Hematopoietic multipotent progenitor cell (in vitro differentiated cells): ENCODE measurements at places on chromosomes 4 and X.

- DNase-seq, result no peak
These were observed 431.9 kb downstream of the SPOCK3 start for GRCh38 chr4:166802346-166802745.

- no peak for DNase-seq
These were observed 16.0 kb downstream of the XG start for GRCh38 chrX:2767631-2768455.

GRCh38 chr4:75633846-75634245, 3.5 kb upstream of the CDKL2 start:
- no peak for DNase-seq

DNA sequence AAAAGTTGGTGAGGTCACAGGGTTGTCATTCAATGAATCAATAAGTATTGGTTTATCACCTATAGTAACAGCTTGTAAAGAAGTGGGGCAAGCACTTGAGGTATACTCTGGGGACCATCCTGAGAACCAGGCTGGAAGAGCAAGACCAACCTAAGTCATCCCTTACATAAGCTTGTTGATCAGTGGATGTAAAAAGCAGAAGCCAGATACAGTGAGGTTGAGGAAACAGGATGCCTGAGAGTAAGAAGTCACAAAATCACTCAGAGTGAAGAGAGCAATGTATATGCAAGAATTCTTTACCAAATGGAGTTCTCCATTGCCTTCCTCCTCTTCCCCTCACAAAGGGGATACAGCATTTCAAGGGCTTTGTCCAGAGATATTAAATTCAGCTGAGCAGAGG, 76.3 kb upstream of the PACRGL start:
- no peak for DNase-seq

GRCh38 chrX:46576458-46576857, 2.9 kb downstream of the CHST7 start:
- DNase-seq, result no peak

- DNase-seq, result peak; percentile 92
These were observed 9.1 kb downstream of the WFS1 start for GRCh38 chr4:6278801-6279197.

GRCh38 chr4:10184041-10184440, 67.4 kb upstream of the WDR1 start:
- no peak for DNase-seq

DNA sequence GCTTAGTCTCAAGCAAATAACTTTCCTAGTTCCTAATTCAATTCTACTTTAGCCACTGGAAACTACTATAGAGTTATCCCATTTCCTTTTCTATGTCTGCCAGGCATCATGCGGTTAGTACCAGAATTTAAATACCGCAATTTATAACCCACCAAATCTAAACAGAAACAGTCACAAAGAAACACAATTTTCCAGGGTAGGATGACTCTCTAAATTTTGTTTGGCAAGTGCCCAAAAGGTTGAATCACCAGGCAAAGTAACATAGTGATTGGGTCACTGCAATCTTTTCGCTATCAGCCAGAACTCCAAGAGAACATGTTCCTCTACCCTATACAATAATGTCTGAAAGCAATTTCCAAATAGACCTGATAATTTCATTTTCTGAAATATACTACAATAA, 240.2 kb upstream of the GRIA3 start:
- no peak for DNase-seq

DNA sequence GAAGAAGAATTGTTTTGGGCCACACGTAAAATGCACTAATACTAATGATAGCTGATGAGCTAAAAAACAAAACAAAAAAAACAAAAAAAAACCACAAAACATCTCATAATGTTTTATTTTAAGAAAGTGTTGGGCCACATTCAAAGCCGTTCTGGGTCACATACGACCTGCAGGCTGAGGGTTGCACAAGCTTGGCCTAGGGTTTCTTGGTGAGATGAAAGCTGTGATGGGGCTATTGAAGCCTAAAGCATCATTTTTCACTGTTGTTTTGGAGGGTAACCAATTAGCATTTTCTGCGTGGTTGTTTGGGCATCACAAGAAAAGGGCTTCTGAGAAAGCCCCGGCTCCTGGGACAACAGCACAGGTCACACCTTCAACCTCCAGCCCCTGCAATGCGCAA, 42.5 kb upstream of the ZNF157 start:
- no peak for DNase-seq

DNA sequence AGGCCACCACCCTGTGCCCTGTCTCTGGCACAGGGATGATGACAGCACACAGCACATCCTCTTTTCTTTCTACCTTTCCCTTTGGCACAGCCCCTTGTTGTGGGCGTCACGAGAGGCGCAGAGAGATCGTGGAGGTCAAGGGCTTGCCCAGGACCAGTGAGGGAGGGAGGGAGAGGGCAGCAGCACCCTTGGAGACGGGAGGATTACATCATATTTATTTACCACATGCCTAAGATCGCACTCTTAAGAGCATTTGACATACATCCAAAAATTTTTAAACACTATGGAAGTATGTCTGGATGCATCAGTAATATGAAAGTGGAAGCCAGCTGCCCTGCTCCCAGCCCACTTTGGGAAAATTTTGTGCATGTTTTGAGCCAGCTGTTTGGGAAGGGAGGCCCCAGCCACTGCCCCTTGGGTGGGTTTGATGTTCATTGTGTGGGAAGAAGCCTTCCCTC, 12.7 kb downstream of the WFS1 start:
- no peak for DNase-seq

GRCh38 chrX:32867781-32868523, 343.4 kb downstream of the DMD start:
- no peak for DNase-seq

DNA sequence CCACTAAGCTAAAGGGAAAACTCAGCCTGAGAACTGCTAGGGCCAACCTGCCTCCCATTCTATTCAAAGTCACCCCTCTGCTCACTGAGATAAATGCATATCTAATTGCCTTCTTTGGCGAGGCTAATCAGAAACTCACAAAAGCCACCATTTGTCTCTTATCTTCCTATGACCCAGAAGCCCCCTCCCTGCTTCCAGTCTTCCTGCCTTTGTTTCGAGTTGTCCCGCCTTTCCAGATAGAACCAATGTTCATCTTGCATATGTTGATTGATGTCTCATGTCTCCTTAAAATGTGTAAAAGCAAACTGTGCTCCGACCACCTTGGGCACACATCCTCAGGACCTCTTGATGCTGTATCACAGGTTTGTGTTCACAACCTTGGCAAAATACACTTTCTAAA, 459.8 kb downstream of the FSTL5 start:
- no peak for DNase-seq

GRCh38 chr4:77994194-77994721, 62.9 kb upstream of the FRAS1 start:
- peak; percentile 78 for DNase-seq

DNA sequence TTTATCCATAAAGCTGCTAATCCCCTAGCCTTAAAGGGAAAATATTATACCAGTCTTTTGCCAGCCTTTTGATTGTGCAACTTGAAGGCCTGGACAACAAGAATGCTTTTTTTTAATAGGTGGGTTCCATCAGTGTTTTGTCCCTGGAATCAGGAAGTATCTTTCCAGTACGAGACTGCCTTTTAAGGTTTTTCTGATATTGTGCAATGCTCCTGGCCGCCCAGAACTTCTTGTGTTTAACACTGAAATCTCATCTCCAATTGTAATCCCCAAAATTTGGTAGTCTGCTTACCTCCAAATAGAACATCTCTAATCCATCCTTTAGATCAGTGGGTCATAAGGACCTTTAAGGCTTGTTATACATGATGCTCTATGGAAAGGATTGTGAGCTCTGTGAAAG, 256.7 kb downstream of the NAF1 start:
- DNase-seq, result no peak

DNA sequence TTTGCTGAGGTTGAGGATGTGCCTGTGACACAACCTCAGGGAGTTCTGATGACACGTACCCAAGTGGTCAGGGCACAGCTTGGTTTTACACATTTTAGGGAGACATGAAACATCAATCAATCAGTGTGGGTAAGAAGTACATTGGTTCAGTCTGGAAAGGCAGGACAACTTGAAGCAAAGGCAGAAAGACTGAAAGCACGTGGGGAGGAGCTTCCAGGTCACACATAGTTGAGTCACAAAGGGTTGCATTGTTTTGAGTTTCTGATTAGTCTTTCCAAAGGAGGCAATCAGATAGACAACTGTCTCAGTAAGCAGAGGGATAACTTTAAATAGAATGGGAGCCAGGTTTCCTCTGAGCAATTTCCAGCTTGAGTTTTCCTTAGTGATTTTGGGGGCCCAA, 1910.0 kb upstream of the AGA start:
- DNase-seq, result no peak

DNA sequence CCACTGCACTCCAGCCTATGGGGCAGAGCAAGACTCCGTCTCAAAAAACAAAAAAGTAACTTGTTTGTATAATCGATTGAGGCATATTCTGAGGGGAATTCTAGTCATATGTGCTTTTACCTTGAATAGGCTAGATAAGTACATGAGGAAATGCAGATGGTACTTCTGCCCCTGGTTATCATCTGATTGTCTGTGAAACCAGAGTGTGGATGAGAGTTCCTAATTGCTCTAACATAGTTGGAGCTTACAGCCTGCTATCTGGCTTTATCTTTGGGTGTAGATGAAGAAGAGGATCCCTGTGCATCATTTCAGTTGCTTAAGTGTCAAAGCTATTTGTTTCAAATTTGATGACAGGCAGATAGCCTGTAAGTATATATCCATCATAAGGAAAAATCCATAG, 205.1 kb downstream of the RAPGEF2 start:
- DNase-seq, result no peak

DNA sequence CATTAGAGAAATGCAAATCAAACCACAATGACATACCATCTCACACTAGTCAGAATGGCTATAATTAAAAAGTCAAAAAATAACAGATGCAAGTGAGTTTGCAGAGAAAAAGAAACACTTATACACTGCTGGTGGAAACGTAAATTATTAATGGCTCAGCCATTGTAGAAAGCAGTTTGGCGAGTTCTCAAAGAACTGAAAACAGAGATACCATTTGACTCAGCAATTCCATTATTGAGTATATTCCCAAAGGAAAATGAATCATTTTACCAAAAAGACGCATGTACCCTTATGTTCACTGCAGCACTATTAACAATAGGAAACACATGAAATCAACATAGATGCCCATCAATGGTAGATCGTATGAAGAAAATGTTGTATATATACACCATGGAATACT, 75.0 kb downstream of the NAA11 start:
- no peak for DNase-seq

GRCh38 chr4:101184668-101185067, 162.7 kb downstream of the PPP3CA start:
- DNase-seq, result no peak

- DNase-seq, result no peak
These were observed 1535.9 kb upstream of the IGFBP7 start for GRCh38 chr4:58646126-58646525.

DNA sequence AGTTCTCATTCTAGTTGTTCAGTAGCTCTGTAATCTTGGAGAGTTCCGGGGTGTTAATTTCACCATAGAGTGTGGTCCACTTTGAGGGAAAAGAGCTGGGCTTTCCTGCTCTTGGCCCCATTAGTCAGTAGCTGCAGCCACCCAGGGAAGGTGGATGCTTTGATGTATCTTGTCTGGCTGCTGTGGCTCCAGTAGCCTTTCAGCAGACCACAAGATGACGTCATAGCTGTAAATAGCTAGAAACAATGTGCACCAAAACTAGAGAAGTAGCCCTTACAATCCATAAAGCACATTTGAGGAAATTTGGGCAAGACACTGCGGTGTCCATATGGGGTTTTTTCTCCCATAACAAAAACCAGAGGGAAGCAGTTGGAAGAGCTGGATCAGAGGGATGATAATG, 32.9 kb upstream of the PRPS2 start:
- DNase-seq, result no peak

GRCh38 chrX:39356119-39356807, 555.0 kb downstream of the MID1IP1 start:
- DNase-seq, result no peak

DNA sequence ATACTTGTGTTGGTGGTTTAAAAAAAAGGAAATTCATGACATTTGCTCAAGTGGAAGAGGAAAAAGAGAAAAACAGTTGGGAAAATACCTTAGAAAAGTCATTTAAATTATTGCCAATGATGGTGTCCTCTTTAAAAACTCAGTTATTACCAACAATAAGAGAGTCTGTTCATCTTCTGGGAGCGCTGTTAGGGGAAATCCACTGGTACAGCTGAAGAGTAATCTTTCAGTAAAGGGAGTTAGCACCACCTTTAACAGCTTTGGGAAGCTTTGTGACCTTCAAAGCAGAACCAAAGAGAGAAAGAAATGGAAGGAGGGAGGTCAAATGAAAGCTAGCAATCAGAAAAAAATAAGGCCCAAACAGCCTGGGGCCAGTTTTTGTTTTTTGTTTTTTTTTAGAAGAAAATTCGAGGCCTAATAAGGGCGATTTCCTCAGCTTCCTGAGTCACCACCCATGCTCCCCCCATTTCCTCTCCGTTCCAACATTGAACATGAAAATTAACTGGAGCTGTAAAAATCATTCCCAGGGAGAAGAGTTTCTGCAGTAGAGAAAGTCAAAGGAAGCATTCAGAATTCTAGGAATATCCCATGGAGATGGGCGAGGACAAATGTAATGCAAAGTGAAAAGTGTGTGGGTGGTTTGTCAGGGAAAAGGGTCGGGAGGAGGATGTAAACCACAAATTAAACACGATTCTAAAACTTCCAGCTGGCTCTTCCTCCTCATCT, 115.1 kb downstream of the SH3KBP1 start:
- DNase-seq, result no peak

GRCh38 chrX:45322382-45322781, 121.7 kb upstream of the DIPK2B start:
- DNase-seq, result peak; percentile 68

DNA sequence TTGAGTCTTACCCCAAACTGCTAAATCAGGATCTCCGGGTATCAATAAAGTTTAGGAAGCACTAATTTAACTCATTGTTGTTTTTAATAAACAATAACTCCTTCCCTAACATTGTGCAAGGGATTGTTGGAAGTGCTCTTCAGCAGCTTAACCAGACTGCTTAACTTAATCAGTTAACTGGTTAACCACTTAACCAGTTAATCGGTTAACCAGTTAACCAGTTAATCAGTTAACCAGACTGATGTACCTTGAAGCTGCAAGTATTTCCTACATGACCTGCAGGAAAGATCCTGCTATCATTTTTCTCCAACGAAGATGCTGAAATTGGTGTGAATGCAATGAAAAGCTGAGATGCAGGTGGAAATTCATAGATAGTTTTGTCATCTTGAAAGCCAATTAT, 40.1 kb upstream of the AP1S2 start:
- no peak for DNase-seq

GRCh38 chrX:29869837-29870236, 345.5 kb upstream of the MAGEB2 start:
- no peak for DNase-seq

DNA sequence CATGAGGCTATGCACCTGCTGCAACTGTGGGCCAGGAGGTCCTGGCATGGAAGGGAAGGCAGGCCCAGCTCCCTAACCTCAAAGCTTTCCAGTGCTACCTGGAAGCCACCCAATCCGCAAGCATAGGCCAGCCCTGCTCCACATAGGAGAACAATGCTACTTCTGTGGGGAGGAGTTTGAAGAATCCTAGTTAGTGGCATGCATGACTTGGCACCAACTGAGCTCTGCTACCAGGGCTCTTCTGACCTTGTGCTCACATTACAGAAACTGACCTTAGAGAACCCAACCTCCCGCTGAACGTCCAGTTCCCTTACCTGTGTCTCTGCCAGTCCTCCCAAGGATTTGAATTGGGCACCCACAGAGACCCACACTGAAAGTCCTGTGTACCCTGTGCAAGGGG, 58.8 kb downstream of the USP46 start:
- DNase-seq, result no peak

GRCh38 chrX:56600141-56600540, 36.7 kb downstream of the UBQLN2 start:
- no peak for DNase-seq
